ENCODE measurements at places on chromosomes 16 and 17. TPM values are rescaled to one million over a fixed set of nuclear protein-coding genes. Genes with fewer than 3 reads are reported as not detected.

The FN3KRP gene
- 30.0 TPM for total RNA-seq

The CCDC102A gene
- 7.7 TPM for total RNA-seq

The RAP1GAP2 gene
- 0.81 TPM for total RNA-seq

The TRPV2 gene
- 23.7 TPM for total RNA-seq

The C17orf67 gene
- 2.2 TPM for total RNA-seq

The KRTAP9-4 gene
- total RNA-seq, result not detected

The TOP2A gene
- 410 TPM for total RNA-seq

The ITGB4 gene
- total RNA-seq, result 0.83 TPM

The ABCC3 gene
- not detected for total RNA-seq

The CCDC78 gene
- 1.3 TPM for total RNA-seq

The PRAC2 gene
- not detected for total RNA-seq

The SLC9A5 gene
- 5.2 TPM for total RNA-seq

All from activated naive CD4-positive, alpha-beta T cell treated with anti-CD3 and anti-CD28 coated beads for 36 hours (primary cell).